ENCODE measurements at places on chromosomes 12 and 14.

GRCh38 chr14:77955816-77956484 is 156.0 kb downstream of the ADCK1 start:
- DNase-seq, result no peak

- no peak for DNase-seq
Measured at GRCh38 chr12:103817791-103818190, 23.2 kb downstream of the NT5DC3 start.

GRCh38 chr14:29836395-29836794 is 91.3 kb downstream of the PRKD1 start:
- DNase-seq, result no peak

- DNase-seq, result no peak
Measured at GRCh38 chr12:97375310-97375709, 87.3 kb upstream of the RMST start.

DNA sequence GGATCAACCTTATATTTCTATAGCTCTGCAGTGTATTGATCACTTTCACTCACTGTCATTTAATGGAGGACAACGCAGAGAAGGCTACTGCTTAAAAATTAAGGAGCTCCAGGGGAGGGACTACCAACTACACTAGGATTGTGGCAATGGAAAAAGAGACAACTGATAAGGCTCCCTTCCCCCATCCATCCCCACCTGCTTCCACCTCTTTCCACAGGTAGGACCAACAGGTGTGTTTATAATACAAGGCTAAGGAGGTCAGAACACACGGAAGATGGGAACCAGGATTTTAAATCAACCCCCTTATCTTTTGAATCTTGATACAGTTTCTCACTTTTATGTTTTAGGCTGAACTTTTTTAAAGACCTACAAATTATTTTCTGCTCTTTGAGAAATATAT is 90.8 kb downstream of the STAB2 start:
- DNase-seq, result no peak

Measured in stimulated activated CD4-positive, alpha-beta T cell treated with anti-CD3 and anti-CD28 coated beads, Interleukin-1b, Interleukin-23, amount 100 ng/mL, for 24 hours (primary cell).